ENCODE measurements at places on chromosomes 7 and 10.

GRCh38 chr10:51699145-51699474, 285 bp downstream of the CSTF2T start:
- DNase-seq, result no peak

- no peak for DNase-seq
Measured at GRCh38 chr10:115860182-115861107, 412.6 kb downstream of the GFRA1 start.

GRCh38 chr10:72946963-72947362, 7.6 kb downstream of the PLA2G12B start:
- no peak for DNase-seq

DNA sequence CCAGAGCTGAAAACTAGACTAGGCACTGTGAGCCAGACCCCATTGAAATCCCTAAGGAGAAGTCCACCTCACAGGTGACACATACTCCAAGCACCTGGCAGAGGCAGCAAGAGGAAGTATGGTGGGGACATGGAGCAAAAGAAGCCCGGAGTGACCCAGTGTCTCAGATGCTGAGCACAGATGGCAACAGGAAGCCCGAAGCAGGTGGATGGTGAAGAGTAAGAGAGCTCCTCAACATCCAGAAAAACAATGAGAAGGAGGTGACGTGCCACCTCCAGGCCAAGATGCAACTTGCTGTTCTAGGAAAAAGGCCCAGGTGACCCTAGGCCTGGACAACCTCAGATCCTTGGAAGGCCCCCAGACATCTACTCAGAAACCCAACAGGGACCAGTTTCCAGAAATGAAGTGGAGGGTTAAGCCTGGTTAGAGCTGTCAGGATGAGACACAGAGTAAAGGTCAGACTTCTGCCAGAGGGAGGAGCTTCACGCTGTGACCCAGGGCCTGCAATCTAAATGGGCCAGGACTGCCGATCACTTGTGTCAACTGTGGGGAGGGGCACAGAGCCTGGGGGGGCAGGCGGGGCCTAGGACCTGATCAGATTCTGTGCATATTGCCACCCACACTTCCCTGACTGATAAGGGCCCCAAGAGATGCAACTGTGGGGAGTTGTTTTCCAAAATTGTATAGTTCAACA, 2.4 kb upstream of the COBL start:
- no peak for DNase-seq

DNA sequence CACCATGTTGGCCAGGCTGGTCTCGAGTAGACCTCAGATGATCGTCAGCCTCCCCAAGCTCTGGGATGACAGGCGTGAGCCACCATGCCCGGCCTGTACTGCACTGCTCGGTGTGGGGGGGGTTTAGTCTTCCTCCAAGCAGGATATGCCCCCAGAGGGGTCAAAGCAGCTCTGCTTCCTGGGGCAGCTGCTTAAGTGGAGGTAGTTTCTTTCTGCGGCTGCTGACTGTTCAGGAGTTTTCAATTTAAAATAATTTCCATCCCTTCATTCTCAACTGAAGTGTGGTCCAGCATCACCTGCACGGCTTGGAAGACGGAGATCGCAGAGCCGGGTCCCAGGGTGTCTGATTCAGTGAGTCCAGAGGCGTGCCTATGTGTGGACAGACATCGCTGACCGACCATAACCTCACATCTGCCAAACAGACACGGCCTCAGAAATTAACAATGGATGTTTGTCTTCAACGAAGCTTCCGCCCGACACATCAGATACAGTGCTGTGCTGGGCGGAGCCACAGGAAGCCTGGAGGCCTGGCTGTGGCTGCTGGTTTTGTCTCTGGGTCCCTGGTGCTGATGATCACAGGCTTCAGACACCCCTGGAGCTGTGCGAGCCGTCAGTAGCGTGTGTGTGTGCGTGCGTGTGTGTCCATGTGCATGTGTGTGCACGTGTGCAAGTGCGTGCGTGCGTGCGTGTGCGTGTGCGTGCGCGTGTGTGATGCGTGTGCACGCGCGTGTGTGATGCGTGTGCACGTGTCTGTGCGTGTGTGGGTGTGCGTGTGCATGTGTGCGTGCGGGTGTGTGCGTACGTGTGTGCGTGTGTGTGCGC, 226.5 kb upstream of the PITRM1 start:
- DNase-seq, result no peak

DNA sequence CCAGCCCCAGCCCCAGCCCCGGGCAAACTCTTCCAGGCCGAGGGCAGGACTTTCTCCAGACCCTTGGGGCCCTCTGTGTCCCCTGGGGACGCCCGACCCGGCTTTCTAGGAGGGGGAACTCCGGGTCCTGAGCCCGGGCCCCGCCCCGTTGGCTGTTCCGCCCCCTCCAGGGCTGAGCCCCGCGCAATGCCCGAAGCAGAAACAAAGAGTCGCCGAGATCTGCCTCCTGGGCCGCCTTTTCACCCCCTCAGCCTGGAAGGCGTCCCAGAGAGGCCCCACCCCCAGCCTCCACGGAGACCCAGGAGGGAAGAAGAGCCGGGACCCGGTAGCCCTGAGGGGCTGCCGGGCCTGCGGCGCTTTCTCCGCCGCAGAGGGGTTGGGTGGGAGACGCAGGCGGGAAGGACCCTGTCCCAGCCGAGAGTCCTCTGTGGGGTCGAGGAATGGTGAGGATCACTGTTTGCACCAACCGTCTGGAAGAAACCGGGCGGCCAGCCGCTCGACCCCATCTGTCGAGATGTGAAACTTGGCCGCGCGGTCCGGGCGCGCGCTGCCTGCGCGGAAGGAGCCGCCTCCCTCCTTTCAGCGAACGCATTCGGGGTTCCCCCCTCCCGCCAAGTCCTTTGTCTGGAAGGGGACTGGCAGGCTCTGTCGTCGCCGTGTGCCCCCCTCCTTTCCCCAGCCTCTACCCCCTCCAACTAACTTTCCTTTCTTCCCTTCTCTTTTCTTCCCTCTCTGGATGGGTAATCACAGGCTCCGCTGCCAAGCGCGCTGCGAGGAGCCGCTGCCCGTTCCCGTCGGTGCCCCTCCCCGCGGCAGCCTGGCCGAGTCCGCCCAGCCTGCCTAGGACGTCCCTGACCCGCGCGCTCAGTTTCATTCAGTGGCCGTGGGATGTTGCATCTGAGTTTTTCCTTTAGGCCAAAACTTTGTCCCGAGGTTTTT, 10.2 kb downstream of the EN2 start:
- no peak for DNase-seq

GRCh38 chr10:13681960-13682359, 95.2 kb downstream of the PRPF18 start:
- no peak for DNase-seq

GRCh38 chr10:31152421-31153135, 120.9 kb upstream of the ZNF438 start:
- DNase-seq, result no peak

- DNase-seq, result no peak
Measured at GRCh38 chr10:13704964-13705363, 118.2 kb downstream of the PRPF18 start.

DNA sequence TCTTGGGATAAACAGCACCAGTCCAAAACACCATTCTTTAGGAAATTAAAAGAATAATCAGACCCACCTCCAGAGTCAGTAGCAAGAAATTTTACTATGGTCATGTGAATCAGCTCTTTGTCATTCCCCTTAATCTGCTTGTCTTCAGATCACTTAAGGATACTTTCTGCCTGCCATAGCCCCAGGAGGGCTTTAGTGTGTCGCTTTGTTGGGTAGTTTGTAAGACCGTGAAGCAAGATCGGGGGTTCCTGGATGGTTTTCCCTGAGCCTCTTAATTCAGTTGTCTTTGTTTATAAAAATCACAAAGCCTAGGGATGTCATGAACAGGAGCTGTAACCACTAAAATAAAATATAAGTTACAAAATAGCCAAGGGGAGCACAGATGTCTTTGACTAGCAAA, 223.6 kb downstream of the RELN start:
- DNase-seq, result no peak

GRCh38 chr10:50514995-50515394, 108.8 kb downstream of the SGMS1 start:
- no peak for DNase-seq

DNA sequence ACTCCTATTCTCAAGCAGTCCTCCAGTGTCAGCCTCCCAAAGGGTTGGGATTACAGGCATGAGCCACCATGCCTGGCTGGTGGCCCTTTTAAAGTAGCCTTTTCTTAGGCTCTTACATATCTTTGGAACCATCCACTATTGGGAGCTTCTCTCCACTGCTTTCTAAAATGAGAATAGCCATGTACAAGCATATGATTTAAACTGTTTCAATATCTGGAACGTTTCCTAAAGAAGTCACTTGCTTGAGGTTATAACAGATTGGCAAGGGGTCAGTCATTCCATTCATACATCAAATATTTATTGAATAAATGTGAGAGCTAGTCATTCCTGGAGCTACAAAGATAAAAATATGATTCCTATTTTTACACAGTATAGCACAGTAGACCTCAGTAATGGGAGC, 97.4 kb upstream of the LRGUK start:
- DNase-seq, result no peak

GRCh38 chr10:7117177-7117799, 293.5 kb downstream of the SFMBT2 start:
- DNase-seq, result no peak

DNA sequence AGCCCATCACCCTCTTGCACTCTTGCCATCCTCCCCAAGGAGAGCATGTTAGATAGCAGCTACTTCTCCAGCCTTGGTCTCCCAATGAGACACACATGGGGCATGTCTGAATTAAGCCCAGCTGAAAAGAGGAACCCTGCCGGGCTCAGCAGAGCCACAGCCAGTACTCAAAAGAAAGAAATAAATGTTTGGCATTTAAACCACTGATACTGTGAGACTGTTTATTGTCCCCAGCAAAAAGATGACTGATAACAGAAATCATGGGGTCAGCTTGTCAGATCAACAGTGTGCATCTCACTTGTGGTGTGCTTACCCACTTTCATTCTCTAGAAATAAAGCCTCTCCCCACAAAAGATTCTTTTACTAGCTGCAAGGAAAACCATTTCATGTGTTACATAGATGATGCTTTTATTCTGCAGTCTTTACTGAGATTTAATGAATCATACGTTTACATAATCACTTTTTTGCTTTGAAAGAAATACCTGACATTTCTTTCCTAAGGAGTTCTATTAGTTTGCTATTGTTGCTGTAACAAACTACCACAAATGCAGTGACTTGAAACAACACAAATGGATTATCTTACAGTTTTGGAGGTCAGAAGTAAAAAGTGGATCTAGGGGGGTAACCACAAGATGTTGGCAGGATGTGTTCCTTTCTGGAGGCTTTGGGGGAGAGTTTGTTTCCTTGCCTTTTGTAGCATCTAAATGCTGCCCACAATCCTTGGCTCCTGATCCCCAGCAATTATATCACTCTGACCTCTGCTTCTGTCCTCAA, 20.9 kb downstream of the ANKRD7 start:
- DNase-seq, result no peak

- no peak for DNase-seq
Measured at GRCh38 chr7:88140947-88141346, 78.9 kb downstream of the SRI start.

GRCh38 chr10:73480158-73480557, 15.7 kb downstream of the PPP3CB start:
- DNase-seq, result no peak

DNA sequence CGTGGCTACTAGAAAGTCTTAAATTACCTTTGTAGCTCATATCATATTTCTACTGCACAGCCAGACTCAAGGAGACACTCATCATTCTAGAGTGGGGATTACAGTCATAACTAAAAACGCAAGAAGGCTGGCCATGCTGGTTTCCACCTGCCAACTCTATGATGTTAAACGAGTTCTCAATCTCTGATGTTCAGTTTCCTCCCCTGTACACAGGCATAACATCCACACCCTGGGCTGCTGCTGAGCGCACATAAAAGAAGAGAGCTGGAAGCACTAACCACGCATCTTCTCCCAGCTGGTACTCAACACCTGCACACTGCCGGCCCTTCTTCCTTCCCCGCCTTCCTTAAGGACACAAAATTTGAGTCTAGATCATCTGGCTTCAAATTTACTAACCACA, 60.5 kb downstream of the SORBS1 start:
- no peak for DNase-seq

DNA sequence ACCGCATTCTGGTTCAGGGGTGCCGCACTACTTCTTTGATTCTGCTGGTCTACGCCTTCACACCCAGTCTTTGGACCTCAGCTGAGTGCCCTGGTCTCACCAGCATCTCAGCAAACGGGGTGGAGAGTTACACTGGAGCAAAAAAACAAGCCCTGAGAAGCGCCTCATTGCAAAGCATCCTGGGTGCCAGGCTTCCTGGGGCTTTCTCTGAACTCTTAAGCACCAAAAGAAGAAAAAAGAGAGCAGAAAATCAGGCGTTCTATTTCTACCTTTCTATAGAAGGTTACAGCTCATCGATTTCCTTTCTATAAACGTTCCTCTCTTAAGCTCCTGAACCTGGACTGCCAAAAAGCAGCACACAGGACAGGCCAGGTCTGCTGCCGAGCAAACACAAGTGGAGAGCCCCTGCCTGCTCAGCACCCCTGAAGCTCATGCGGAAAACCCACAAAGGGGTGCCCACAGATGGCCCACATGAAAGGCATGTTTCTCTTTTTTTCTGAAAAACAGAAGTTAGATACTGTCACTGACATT, 217.9 kb downstream of the SFMBT2 start:
- DNase-seq, result no peak

DNA sequence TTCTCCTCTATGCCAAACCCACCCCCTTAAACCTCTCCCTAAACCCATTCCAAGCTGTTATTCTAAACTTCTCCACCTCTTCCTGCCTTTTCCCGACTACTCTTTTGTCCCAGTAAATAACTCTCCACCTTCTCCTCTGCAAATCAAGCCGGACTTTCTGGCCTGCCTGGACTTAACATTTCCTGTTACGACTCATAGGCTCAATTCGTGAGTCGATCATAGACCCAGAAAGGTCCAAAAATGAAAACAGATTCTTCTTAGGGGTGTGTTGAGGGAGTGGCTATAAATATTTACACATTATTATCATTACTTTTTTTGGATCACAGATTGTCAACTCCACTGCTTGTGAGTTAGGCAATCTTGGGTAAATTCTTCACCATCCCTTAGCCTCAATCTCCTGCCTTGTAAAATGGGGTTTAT, 59.0 kb upstream of the HABP2 start:
- DNase-seq, result no peak

GRCh38 chr7:18387191-18387735, 108.3 kb upstream of the HDAC9 start:
- no peak for DNase-seq

DNA sequence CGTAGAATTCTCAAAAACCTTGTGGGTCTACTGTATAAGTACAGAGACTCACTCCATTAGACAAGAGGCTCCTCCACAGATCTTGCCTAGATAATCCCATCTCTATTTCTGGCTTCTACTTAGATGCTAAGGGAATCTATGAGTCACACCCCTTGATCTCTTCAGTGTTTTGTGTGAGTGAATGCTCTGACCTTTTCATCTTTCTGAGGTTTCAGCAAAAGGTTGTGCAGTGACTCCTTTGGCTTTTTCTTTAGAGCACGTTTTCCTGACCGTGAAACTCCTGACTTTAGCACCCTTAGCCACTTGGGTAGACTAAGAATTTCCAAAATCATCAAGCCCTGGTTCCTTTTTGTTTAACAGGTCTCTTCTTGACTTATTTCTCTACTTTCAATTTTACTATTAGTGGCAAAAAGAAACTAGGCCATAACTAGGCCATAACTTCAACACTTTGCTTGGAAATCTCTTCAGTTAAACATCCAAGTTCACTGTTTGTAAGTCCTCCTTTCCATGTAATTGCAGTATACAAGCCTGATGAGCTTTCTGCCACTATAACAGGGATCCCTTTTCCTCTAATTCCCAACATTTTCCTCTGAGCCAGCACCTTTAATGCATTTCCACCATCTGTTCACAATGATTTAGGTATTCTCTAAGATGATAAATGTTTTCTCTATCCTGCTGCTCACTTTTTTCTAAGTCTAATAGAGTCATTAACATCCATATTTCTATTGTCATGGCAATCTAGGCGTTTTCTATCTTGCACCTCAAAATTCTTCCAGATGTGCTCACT, 19.4 kb downstream of the COPG2 start:
- no peak for DNase-seq

Data from thoracic aorta (tissue), 2 donors.